ENCODE measurements at places on chromosomes 6 and 20.

- DNase-seq: no peak
These were observed 47.0 kb upstream of the TBX18 start for GRCh38 chr6:84811351-84811750.

DNA sequence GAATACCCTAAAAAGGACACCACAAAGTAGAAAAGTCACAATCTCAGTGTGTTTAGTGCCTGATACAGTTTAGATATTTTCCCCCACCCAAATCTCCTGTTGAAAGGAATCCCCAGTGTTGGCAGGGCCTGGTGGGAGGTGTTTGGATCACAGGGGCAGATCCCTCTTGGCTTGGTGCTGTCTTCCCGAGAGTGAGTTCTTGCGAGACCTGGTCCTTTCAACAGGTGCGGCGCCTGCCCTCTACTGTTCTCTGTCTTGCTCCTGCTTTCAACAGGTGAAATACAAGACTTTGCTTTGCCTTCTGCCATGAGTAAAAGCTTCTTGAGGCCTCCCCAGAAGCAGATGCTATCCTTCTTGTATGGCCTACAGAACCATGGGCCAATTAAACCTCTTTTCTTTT, 534.3 kb upstream of the NRSN1 start:
- no peak for DNase-seq

DNA sequence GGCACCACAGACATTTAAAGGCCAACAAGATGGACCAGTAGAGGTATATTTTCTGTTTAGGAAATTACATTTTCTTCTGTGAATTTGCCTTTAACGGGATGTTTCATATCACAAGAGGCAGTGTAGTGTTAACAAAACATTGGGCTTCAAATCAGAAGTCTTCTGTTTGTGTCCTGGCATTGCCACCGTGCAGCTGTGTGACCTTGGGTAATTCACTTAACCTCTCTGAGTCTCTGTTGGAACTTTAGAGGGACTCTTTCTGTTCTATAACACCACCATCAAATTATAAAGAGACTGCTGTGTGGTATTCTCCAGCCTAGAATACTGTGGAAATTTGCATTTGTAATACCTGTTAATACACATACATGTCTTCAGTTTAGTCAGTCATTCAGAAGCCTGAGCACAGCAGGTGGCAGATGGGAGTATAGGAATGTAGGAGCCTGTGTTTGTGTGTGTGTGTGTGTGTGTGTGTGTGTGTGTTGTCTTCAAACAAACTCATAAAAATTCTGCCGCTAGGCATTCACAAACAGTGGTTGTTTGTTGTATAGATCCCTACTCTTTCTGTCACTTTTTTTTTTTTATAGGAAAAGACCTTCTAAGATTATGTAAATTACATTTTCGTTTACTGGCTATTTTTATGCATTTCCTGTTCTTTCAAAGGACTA, 22.6 kb downstream of the UST start:
- no peak for DNase-seq

GRCh38 chr20:63903796-63904561, 9.1 kb downstream of the DNAJC5 start:
- DNase-seq: no peak

DNA sequence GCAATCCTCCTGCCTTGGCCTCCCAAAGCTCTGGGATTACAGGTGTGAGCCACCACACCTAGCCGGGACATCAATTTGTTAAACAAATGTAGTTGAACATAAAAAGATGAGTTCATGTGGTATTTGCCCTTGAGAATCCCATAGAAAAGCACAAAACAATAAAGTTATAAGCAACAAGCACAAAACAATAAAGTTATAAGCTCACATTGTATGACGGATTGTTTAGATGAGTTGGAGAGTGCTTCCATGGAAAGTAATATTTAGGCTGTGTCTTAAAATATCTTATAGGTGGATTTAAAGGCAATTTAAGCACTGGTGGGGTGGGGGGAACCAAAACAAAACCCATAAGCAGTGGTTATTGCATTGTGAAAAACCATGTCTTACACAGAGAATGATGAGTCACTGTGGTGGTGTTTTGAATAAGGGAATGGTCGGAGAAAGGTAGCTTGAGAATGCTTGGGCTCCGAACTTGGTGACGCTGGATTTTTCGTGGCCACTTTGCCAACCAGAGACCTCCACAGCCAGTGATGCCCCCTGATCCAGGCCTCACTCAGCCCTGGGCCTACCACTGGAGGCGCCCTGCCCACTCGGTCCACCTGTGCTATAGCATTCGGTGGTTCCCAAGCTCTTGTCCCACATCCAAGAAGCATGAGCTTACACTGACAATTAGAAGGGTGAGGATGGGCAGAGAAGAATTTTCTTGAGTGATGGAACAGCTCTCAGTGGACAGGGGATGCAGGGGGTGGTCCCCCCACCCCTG, 256.0 kb downstream of the CDKAL1 start:
- DNase-seq: no peak

- no peak for DNase-seq
These were observed 197.7 kb downstream of the KCNQ5 start for GRCh38 chr6:72819609-72820008.

DNA sequence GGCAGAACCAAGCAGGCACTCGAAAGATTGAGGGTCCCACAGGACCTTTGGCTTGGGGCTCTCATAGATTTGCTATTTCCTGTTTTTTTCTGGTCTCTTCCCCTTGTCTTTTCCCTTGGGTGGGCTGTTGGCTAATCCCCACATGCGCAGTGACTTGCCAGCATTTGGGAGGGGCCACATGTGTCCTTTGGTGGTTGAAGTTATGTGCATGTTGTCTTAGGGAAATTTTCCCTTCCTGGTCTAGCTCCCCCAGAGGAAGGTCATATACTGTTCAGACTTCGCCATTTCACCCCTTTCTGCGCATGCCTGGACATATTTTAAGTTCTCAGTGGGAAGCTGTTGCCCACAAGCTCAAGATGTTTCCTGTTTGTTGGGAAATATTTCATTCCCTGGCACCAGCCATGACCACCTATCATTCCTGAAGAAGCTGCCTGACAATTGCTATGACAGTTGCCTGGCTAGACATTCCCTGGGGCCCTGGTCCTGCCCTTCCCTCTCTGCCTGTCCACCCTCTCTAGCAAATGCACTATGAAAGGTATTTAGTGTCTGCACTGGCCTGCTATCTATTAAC, 156.2 kb upstream of the THBS2 start:
- no peak for DNase-seq

DNA sequence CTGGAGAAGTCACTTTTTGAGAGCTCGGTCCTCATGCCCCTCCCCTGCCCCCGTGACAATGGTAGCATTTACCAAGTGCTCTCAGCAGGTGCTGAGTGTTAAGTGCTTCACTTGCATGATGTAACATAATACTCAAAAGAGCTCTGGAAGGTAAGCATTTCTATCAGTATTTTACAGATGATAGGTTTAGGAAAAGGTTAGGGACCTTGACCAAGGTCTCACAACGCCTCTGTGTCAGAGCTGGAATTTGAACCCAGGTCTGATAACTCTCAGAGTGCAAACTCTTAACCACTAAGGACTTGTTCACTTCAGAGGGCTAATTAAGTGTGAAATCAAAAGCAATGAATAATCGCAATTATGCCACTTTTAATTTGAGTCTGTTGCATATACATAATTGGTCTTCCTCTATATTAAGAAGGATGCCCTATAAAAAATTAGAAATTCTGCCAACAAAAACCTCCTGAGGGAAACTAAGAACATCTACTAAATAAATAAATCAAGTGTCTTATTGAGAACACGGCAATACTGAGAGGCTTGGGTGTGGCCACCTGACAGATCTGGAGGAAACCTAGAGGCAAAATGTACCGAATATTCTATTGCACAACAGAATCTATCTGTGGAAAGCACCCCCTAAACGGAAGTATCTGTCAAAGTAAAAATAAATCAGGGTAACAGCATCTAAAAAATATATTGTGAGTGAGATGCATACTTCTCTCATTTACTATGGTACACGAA, 109.8 kb downstream of the BACH2 start:
- no peak for DNase-seq

- no peak for DNase-seq
These were observed 199.8 kb downstream of the PLCB1 start for GRCh38 chr20:8331740-8332412.

DNA sequence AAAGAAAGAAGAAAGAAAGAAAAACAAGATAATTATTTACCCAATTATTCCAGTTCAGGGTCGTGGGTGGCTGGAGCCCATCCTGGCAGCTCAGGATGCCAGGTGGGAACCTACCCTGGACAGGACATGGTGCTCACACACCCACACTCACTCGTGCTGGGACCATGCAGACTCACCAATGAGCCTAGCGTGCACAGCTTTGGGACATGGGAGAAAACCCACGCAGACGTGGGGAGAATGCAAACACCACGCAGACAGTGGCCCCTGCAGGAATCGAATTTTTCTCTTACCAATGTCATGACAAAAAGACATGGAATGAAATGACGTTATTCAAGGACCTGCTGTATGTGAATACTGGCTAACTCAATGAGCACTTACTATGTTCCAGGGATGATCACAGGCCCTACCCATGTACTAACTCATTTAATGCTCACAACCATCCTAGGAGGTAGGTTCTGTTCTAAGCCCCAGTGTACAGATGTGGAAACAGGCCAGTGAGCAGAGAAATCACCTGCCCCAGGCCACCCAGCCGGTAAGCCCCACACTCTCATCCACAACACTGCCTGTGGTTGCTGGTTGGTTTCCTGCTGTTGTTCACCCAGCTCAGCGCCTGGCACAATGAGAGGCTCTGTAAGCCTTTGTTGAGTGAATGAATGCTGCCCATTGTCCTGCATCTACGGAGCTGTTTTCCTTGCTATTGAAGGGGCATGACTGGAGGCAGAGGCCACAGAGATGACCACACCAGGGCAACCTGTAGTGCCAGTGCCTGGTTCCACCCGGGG, 6.8 kb upstream of the PI16 start:
- no peak for DNase-seq

GRCh38 chr20:25064561-25065071, 6.7 kb upstream of the ACSS1 start:
- DNase-seq: no peak

DNA sequence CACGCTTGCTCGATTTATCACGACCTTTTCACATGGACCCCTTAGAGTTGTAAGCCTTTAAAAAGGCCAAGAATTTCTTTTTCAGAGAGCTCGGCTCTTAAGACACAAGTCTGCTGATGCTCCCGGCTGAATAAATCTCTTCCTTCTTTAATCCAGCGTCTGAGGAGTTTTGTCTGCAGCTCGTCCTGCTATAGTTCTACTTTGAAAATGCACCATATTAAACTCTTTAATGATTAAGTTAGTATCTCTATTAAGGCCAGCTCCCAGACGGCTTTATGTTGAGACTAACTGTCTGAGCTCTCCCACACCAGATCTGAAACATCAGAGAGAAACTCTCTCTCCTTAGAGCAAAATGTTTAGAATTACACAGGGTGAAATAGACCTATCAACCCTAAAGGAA, 18.0 kb upstream of the GSTA3 start:
- DNase-seq: no peak

Measured in activated CD4-positive, alpha-beta T cell treated with anti-CD3 and anti-CD28 coated beads, Interleukin-2, amount 50 U/mL, for 24 hours (primary cell).